ENCODE measurements at places on chromosomes 6 and 20. TPM values are rescaled to one million over a fixed set of nuclear protein-coding genes. Genes with fewer than 3 reads are reported as not detected.

Gene C6orf132
- polyA plus RNA-seq: 1.8 TPM

Gene DLL1
- polyA plus RNA-seq: 13.2 TPM

Gene SAYSD1
- polyA plus RNA-seq: 15.7 TPM

Gene HLA-DQA1
- 2.8 TPM for polyA plus RNA-seq

Gene TTPAL
- polyA plus RNA-seq: 7.1 TPM

Gene WFDC10B
- not detected for polyA plus RNA-seq

Data from muscle of back (tissue), 13 donors.